IMR-90 (cell line): ENCODE measurements at places on chromosomes 12 and 14. TPM values are rescaled to one million over a fixed set of nuclear protein-coding genes. Genes with fewer than 3 reads are reported as not detected.

RNF10 gene
- 65.2 and 95.0 TPM in 2 replicates for polyA plus RNA-seq

ADCY4 gene
- 0.04 TPM in 1 of 2 replicates, not detected in the other for polyA plus RNA-seq

RAD9B gene
- polyA plus RNA-seq = 0.09 TPM in 2 replicates

MYF5 gene
- polyA plus RNA-seq = not detected in 2 replicates

SERPINA5 gene
- not detected in 2 replicates for polyA plus RNA-seq

TMTC1 gene
- polyA plus RNA-seq = 10.6 and 12.5 TPM in 2 replicates

PTPN21 gene
- 10.1 and 10.7 TPM in 2 replicates for polyA plus RNA-seq

STYK1 gene
- polyA plus RNA-seq = 0.34 and 0.36 TPM in 2 replicates

CFAP54 gene
- 0.19 and 0.41 TPM in 2 replicates for polyA plus RNA-seq

SIX4 gene
- 5.5 and 7.1 TPM in 2 replicates for polyA plus RNA-seq

MSRB3 gene
- 28.6 and 35.7 TPM in 2 replicates for polyA plus RNA-seq

OR6C2 gene
- polyA plus RNA-seq = not detected in 2 replicates

MYH7 gene
- not detected in 2 replicates for polyA plus RNA-seq

MANSC4 gene
- not detected in 2 replicates for polyA plus RNA-seq

CLEC4D gene
- not detected in 2 replicates for polyA plus RNA-seq

DEGS2 gene
- not detected in 2 replicates for polyA plus RNA-seq

TMEM119 gene
- polyA plus RNA-seq = 8.4 and 9.2 TPM in 2 replicates

DLST gene
- polyA plus RNA-seq = 119 and 132 TPM in 2 replicates

BEGAIN gene
- polyA plus RNA-seq = 0.99 and 1.2 TPM in 2 replicates

MMP19 gene
- polyA plus RNA-seq = 34.3 and 34.7 TPM in 2 replicates

IGFBP6 gene
- polyA plus RNA-seq = 337 and 373 TPM in 2 replicates

PTPN6 gene
- 0.14 TPM in 1 of 2 replicates, not detected in the other for polyA plus RNA-seq

ST8SIA1 gene
- not detected in 2 replicates for polyA plus RNA-seq

TMEM30B gene
- polyA plus RNA-seq = 0.03 and 0.13 TPM in 2 replicates

BCAT1 gene
- 21.3 and 30.4 TPM in 2 replicates for polyA plus RNA-seq

KRT73 gene
- not detected in 2 replicates for polyA plus RNA-seq

MIP gene
- not detected in 2 replicates for polyA plus RNA-seq

ASPG gene
- not detected in 2 replicates for polyA plus RNA-seq

INSM2 gene
- not detected in 2 replicates for polyA plus RNA-seq

LMNTD1 gene
- polyA plus RNA-seq = 1.3 and 1.5 TPM in 2 replicates

CLEC14A gene
- 5.7 and 6.2 TPM in 2 replicates for polyA plus RNA-seq
